T-helper 22 cell (primary cell): ENCODE measurements at places on chromosomes 5 and 9.

DNA sequence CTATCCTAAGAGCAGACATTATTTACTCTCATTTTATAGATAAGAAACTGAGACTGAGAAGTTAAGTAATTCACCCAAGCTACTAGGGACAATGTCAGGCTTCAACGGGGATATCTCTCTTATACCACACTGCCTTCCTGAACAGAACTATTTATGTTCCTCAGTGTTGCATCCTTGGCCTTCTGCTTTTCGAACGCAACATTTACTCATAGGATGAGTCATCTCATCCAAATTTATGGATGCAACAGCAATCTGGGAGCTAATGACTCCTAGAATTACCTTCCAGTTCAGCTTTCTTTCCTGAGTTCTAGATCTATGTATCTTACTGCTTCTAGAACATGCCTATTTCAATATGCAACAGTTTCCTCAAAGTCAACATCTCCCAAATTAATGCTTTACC, 103.6 kb upstream of the PAM start:
- no peak for DNase-seq

GRCh38 chr5:181160152-181160754, 12.9 kb downstream of the OR2V2 start:
- peak; percentile 79 for DNase-seq

DNA sequence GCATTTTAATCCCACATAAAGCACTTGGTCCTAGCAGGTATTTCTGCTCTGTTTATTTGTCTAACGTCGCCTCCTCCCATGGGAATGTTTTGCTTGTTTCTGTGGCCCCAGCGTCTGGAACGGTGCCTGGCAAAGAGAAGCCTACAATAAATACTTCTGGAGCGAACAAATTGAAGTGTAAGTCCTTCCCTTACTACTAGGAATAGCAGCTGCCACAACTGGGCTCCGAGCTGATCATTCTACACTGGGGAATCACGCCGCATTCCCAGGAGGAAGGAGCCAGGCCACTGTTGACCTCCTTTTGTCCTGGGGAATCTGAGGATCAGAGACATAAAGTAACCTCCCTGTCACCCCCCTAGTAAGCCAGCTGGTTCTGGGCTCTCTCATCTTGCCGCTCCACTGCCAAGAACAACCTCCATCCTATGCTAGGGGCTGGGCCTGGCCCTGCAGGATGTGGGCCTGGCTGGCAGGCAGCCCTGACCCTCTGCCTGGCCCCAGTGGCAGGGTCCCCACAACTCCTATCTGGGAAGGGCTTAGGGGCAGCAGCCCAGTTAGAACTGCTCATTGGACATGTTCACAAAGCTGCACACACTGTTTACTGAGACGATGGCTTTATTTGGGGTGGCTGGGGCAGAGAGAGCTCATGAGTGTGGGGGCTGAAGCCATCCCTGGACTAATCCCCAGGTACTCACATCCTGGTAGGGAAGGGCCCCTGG, 82.8 kb downstream of the GTF3C4 start:
- DNase-seq, result no peak

DNA sequence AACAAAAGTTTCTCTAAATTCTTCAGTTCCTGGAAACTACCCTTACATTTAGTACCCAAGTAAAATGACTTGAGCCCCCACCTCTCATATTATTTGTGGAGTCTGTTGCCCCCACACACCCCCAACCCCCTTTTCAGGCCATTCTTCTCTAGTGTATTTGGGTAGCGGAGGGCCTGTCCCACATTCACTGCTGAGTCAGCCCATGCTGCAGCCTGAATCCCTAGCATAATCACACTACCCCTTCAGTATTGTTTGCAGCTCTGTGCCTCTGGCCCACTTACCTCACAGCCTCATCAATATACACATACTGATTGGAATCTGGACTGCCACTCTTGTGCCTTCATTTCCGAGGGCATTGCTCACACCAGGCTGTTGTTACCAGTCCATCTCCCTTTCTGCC, 26.8 kb downstream of the RGS7BP start:
- DNase-seq, result no peak

DNA sequence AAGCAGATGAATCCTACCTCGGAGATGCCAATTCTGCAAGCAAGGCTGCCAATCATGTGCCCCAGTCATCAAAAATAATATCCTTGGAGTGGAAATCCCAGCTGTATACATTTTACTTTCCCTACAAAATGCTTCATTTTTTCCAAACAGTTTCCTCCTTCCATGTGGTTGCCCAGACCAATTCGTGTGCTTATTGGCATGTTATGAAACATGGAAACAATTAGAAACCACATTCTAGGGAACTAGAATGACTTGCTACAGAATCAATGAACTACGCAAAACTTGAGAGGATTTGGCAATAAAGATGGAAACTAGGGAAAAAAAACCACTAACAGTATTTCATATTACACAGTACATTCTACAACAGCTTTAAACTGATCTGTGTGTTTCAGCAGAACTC, 584.5 kb upstream of the DMAC1 start:
- no peak for DNase-seq

GRCh38 chr5:10333154-10334006, 20.1 kb upstream of the MARCHF6 start:
- no peak for DNase-seq

GRCh38 chr5:102216678-102217077, 79.4 kb downstream of the SLCO4C1 start:
- DNase-seq, result no peak

DNA sequence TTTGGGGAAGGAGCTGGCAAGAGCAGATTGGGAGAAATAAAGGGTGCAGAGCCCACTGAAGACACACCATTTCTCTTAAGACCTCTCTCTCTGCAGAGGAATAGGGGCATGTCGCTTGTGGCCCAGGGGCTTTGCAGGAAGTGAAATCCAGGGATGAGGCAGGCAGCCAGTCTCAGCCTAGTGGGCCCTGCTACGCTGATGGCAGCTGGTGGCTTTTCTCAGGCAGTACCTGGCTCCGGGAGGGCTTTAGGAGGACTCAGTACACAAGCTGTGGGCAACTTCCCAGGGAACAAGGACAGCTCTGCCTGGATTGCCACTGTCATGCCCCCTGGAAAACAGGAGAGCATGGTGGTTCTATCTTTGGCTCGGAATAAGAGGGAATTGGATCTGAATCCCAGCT, 76.2 kb upstream of the NEURL1B start:
- DNase-seq, result no peak

GRCh38 chr5:1294206-1294834, 548 bp downstream of the TERT start:
- DNase-seq, result no peak

- DNase-seq, result no peak
Measured at GRCh38 chr5:17991775-17992174, 357.5 kb downstream of the TAF11L14 start.

GRCh38 chr9:127311239-127311741, 46.7 kb downstream of the GARNL3 start:
- no peak for DNase-seq

GRCh38 chr9:107539427-107540163, 50.0 kb upstream of the KLF4 start:
- DNase-seq, result no peak

DNA sequence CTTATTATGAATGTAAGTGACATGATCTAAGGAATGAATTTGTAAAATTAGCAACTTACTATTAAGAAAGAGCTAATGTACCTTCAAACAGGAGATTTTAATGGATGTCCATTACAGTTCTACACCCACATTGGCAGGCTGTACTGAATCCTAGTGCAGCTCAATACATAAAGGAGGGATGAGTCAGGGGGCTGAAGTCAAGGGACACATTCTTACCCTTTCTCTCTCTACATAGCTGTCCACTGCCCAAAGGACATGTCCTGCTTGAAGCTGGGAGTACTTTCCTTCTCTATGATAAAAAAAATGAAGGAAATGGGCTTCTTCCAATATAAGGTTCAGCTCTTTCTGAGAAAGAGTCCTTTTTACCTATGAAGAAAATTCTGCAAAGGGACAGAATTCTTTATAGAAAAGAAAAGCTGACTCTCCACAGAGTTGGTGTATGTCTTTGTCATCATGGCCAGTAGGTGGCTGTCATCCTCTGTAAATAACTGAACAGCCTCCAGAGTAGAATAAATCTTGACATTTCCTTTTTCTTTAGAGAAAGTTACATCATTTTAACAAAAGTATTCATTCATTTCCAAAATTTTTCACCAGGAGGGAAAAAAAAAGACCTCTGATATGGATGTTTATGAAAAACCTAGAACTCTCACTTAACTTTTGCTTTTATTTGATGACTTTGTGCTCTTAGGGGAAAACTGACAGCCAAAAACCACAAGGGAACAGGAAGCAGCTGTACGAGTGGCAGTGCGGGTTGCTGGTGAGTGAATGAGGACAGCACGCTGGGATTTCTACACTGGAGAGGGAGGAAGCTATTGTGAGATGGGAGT, 13.1 kb upstream of the IFNA14 start:
- DNase-seq, result no peak

- no peak for DNase-seq
Measured at GRCh38 chr5:17182494-17182893, 34.9 kb upstream of the BASP1 start.
